ENCODE measurements at places on chromosomes 4 and X.
A peak's percentile ranks its signal among the peaks of the same experiment; 100 is the strongest.

- no peak for DNase-seq
Measured at GRCh38 chr4:7970361-7970946, 30.8 kb upstream of the AFAP1 start.

GRCh38 chr4:67910585-67910905 is 26.7 kb upstream of the TMPRSS11D start:
- no peak for DNase-seq

DNA sequence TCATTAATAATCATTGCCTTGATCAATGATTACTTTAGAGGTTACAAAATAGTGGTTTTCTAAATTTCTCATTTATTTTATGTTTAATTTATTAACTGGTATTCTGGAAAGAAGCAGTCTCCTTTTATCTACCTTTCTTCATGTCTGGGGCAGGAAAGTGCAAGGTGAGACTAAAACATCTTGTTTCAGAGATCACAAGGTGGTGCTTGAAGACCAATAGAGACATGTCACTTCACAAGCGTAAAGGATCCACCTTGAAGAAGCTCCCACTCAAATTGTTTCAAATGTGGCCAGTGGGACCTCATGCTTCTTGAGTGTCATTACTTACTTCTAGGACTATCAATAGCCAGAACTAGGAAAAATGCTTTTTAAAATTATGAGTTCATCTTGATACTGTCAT is 1568.7 kb downstream of the RPA4 start:
- DNase-seq, result no peak

GRCh38 chrX:152926279-152926678 is 28.4 kb downstream of the ZNF185 start:
- DNase-seq, result peak; percentile 74

DNA sequence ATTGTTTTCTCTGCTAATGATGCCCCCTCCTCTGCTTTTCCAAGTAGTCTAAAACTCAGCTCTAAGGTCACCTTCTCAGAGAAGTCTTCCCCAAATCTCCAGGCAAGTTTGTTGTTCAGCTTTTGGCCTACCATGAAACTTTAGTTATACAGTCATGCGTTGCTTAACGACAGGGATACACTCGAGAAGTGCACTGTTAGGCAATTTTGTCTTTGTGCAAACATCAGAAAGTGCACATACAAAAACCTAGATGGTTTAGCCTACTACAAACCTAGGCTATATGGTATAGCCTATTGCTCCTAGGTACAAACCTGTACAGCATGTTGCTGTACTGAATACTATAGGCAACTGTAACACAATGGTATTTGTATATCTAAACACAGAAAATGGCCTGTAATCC is 91.9 kb downstream of the WDFY3 start:
- DNase-seq, result no peak

DNA sequence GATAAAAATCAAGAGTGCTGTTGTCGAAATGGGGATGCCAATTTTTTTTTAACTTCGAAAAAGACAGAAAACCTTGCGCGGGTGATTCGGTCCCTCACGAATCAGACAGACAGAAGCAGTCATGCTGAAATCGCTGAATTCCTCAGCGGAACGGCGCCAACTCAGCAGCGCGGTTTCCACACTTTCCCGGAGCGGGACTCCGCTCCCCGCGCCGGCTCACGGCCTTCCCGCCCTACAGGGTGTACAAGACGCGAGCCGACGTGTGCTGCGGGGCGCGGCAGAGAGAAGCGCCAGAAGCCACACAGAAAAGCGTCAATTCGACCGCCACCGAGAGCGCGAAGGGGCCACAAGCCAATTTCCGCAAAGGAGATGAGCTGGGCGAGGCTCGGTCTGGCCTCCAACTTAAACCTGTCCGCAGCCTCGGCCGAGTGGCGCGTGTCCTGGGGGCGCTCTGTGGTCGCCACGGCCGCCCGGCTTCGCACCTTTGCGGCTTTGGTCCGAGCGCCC is 1.3 kb downstream of the NEXMIF start:
- no peak for DNase-seq

DNA sequence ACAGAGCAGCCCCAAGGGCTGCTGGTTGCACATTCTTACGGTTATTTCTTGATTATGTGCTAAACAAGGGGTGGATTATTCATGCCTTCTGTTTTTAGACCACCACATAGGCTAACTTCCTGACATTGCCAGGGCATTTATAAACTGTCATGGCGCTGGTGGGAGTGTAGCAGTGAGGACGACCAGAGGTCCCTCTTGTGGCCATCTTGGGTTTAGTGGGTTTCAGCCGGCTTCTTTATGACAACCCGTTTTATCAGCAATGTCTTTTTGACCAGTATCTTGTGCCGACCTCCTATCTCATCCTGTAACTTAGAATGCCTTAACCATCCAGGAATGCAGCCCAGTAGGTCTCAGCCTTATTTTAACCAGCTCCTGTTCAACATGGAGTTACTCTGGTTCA is 212.4 kb upstream of the GRID2 start:
- no peak for DNase-seq

Measured in fibroblast of mammary gland (primary cell).